Suprapubic skin (tissue), 4 donors: ENCODE measurements at places on chromosomes 4 and X. TPM values are rescaled to one million over a fixed set of nuclear protein-coding genes. Genes with fewer than 3 reads are reported as not detected.

GRCh38 chr4:13171292-13172057 is 312.7 kb downstream of the RAB28 start:
- no peak overlapping the region for H3K4me3 ChIP-seq
- H3K36me3 ChIP-seq: no peaks in the 10 kb centered on the region
- no peak for DNase-seq
- H3K27me3 ChIP-seq: no peaks in the 10 kb centered on the region
- no peaks in the 10 kb centered on the region for H3K4me1 ChIP-seq

GRCh38 chrX:35700121-35700520 is 98.0 kb upstream of the MAGEB16 start:
- H3K36me3 ChIP-seq: no peaks in the 10 kb centered on the region
- no peak for DNase-seq
- no peak overlapping the region for H3K27ac ChIP-seq

- H3K4me1 ChIP-seq: peaks cover 6% of the 10 kb centered on the region
- peaks cover 33% of the 10 kb centered on the region for H3K36me3 ChIP-seq
- DNase-seq: no peak
- no peak overlapping the region for H3K27ac ChIP-seq
- H3K27me3 ChIP-seq: no peaks in the 10 kb centered on the region
These were observed 15.9 kb downstream of the SH3TC1 start for GRCh38 chr4:8215001-8215427.

DNA sequence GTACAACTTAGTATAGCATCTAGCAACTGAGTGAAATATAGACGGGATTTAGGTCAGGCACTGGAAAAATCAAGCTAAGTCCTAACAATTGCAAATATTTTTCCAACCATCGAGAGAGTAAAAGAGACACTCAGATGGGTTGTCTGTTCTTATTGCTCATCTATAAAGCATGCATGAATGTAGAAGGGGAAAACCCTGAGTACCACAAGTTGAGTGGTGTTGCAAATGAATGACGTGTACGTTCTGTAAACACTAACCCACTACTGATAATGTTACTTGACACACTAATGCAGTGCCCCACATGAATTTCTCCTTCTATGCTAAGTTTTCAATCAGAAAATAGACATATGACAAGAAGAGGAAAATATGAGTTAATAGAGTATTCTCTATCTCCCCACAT is 211.2 kb downstream of the COX18 start:
- H3K27me3 ChIP-seq: no peaks in the 10 kb centered on the region
- no peaks in the 10 kb centered on the region for H3K36me3 ChIP-seq
- no peak for DNase-seq
- H3K27ac ChIP-seq: no peak overlapping the region
- no peaks in the 10 kb centered on the region for H3K4me1 ChIP-seq

- H3K4me1 ChIP-seq: no peaks in the 10 kb centered on the region
- DNase-seq: no peak
- no peaks in the 10 kb centered on the region for H3K27me3 ChIP-seq
- no peak overlapping the region for H3K27ac ChIP-seq
These were observed 7.3 kb upstream of the INTS6L start for GRCh38 chrX:135513130-135513515.

DNA sequence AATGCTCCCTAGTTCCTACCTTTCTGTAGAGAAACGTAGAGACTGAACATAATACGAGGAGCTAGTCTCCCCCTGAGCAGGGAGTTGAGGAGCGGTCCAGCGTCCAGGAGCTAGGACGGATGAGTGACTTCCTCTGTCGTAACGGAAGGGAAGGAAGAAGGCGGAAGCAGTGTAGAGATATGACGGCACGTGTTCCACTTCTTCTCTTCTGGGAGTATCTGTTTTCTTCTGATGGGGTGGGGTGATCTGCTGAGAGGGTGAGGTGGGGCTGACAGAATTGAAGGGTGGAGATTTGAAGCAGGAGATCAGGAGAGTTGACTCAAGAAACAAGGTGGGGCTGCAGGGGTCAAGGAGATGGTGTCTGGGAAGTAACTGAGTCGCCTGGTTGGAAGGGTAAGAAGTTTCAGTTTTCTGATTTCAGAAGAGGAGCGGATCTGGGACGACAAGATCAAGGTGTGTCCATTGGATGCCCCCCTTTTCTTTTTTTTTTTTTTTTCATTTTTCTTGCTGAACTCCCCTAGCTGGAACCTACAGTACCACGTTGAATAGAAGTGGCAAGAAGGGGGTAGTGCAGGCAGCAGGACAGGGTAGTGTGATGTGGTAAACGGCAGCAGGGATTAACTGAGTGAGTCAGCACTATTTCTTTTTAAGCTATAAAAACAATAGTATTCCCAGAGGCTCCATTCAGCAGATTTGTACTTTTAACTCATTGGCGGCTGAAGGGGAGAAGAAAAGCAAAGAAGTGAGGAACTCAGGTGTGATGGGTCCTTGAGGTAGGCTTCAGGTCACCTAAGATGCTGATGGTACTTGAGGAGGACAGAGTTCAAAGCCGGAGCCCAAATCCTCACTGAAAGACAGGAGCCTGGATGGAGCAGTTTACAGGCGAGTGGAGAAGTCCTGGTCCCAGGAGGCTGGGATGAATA is 50.8 kb upstream of the SETD7 start:
- peak overlapping the region; percentile 16 for H3K4me3 ChIP-seq
- no peaks in the 10 kb centered on the region for H3K36me3 ChIP-seq
- no peak for DNase-seq
- H3K27me3 ChIP-seq: no peaks in the 10 kb centered on the region
- no peak overlapping the region for H3K27ac ChIP-seq

GRCh38 chr4:73943555-73943954 is 38.3 kb downstream of the PF4 start:
- H3K4me3 ChIP-seq: no peak overlapping the region
- no peak overlapping the region for H3K27ac ChIP-seq
- H3K27me3 ChIP-seq: peaks cover 58% of the 10 kb centered on the region
- DNase-seq: no peak
- H3K36me3 ChIP-seq: no peaks in the 10 kb centered on the region
- H3K4me1 ChIP-seq: peaks cover 9% of the 10 kb centered on the region

DNA sequence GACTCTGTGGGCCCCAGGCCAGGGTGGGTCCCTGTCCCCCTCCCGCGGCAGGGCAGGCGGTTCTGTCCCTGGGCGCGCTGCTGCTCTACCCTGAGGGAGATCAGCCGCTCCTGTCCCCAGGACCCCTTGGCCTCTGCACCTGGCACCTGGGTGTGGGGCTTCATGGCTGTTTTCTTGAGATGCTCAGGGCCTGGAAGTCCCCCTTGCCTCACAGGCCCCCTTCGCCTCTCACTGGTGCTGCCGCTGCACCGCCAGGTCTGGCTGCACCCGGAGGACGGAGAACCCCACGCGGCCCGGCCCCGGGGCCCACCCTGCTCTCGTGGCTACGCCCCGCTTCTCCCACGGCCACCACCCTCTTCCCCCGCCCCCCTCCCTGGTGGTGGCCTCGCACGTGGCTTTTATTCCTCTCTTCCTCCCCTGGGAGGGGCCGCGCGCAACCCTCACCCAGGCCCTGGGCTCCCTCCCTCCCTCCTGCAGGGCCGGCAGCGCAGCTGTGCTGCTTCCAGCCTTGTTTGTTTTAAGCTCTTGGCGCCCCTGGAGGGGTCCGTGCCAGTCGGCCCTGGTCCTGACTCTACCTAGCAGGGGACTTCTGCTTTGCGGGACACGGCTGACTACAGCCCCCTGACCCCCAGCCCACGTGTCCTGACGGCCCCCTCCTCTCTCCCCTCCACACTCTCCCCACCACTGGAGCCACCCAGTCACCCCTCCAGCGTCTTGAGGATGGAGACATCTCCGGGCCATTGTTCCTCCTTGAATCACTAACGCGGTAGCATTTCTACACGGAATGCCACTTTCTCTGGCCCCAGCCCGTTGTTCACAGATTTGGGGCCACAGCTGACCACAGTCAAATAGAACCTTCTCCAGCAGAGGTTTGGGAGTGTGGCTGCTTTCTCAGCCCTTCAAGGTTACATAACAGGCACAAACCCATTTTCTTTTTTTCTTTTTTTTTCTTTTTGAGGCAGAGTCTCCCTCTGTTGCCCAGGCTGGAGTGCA is 20.6 kb upstream of the CLDN24 start:
- no peaks in the 10 kb centered on the region for H3K36me3 ChIP-seq
- H3K27ac ChIP-seq: no peak overlapping the region
- H3K27me3 ChIP-seq: no peaks in the 10 kb centered on the region
- peak; percentile 71 for DNase-seq

- no peaks in the 10 kb centered on the region for H3K27me3 ChIP-seq
- no peak for DNase-seq
- no peaks in the 10 kb centered on the region for H3K36me3 ChIP-seq
These were observed 84.3 kb upstream of the CLDN34 start for GRCh38 chrX:9882669-9883446.

DNA sequence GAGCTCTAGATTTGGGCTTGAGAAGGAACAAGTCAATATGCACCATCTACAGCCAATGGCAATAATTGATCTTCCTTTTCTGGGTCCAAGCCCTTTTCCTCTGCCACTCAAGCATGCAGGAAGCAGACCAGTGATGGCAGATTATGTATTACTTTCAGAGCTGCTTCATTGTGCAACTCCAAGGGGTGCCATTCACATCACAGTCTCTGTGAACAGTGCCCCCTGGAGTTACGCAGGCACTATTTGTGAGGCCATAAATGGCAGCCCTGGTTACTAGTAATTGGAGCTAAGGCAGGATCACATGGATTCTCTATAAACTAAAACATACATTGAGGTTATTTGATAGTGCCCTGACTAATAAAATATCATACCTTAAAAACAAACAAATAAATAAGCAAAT is 313.4 kb upstream of the SLC7A11 start:
- H3K27me3 ChIP-seq: no peaks in the 10 kb centered on the region
- H3K4me1 ChIP-seq: no peaks in the 10 kb centered on the region
- no peaks in the 10 kb centered on the region for H3K36me3 ChIP-seq

GRCh38 chr4:122531038-122531437 is 74.5 kb upstream of the IL2 start:
- H3K4me1 ChIP-seq: no peaks in the 10 kb centered on the region
- H3K27me3 ChIP-seq: no peaks in the 10 kb centered on the region
- no peak for DNase-seq
- H3K4me3 ChIP-seq: no peak overlapping the region

GRCh38 chr4:148415500-148415899 is 26.7 kb downstream of the NR3C2 start:
- no peak overlapping the region for H3K4me3 ChIP-seq
- DNase-seq: no peak
- H3K4me1 ChIP-seq: no peaks in the 10 kb centered on the region
- H3K27me3 ChIP-seq: no peaks in the 10 kb centered on the region
- H3K36me3 ChIP-seq: no peaks in the 10 kb centered on the region

GPRASP2 gene
- 5.3 TPM for total RNA-seq

CT55 gene
- not detected for total RNA-seq

CFAP99 gene
- total RNA-seq: not detected

VCX gene
- total RNA-seq: not detected

BANK1 gene
- 0.81 TPM for total RNA-seq

SLC4A4 gene
- 0.34 TPM for total RNA-seq
